ENCODE measurements at places on chromosomes 16 and 17.

GRCh38 chr16:50209546-50210265 is 56.6 kb downstream of the TENT4B start:
- DNase-seq, result no peak

- peak; percentile 55 for DNase-seq
Measured at GRCh38 chr17:17729620-17730249, 48.5 kb downstream of the RAI1 start.

DNA sequence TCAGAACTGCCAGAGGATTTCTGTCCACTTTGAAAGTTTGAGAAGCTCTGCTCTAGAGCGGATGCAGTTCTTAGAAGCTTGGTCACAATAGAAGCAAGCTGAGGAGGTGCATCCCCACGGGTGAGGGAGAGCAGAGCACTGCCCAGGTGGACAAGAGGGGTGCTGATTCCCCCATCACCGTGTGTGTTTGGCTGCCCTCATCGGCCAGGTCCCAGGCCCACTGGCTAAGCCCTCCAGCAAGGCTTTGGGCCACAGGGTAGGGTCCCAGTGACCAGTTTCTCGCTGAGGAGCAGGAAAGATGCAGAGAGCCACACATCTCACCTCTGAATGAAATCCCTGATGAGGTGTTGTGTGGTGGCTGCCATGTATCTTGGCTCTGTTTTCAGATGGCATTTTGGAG is 26.9 kb downstream of the NMT1 start:
- no peak for DNase-seq

DNA sequence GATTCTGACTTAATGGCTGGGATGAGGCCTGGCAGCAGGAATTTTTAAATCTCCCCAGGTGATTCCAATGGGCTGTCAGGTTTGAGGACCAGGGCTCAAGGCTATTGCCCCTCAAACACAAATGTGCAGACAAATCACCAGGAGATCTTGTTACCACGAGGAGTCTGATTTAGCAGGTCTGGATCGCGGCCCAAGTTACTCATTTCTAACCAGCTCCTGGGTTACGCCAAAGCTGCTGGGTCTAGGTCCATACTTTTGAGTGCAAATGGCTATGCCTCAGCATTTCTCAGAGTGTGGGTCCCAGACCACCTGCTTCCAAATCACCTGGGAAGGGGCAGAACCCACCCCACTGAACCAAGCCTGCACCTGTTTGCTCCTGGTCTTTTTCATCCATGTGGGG is 33.1 kb downstream of the CNGB1 start:
- DNase-seq, result no peak

DNA sequence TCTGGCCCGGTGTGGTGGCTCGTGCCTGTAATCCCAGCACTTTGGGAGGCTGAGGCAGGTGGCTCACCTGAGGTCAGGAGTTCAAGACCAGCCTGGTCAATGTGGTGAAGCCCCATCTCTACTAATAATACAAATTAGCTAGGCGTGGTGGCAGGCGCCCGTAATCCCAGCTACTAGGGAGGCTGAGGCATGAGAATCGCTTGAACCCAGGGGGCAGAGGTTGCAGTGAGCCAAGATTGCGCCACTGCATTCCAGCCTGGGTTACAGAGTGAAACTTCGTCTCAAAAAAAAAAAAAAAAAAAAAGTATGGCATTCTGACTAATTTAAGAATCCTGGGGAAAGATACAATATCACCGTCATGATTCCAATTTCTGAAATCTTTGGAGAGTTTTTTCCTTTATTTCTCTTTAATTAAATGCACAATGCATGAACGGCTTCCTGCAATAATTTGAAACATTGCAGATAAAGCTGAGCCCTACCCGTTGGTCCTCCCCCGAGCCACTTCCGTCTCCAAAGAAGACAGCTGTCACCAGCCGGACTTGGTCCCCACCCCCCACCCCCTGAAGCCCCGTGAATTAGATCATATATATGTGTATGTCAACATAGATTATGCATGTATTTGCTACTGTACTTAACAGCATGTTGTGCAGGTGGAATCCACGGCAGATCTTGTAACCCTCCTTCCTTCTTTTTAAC is 142.6 kb upstream of the PLCG2 start:
- no peak for DNase-seq

DNA sequence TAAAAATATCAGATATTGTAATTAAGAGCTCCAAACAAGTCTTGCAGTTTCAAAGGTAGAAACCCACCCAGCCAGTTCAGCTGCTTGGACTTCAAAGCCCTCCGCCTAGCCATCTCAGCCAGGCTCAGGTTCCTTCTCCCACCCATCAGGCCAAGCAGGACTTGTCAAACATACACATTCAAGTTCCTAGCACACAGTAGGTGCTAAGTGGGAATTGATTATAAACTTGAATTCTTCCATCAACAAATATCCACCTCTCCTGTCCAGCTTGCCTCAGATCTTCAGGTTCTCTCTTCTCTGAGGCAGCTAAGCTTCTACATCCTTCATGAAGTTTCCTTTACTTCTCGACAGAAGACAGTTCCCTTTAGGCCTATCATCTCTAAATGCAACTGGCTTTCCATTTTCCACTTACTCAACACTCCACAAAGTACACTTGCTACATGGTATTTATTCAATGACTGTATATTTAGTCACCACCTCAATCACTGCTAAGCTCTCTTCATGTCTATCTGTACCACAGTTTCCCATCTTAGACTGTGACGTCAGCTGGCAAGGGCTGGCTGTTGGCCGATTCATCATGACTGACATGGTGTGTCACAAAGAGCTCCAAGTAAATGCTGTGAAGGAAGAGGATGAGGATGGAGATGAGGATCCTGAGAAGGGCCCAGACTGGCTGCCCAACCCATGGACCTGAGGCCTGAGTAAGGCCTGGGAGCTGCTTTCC is 13.3 kb upstream of the COG7 start:
- no peak for DNase-seq

- DNase-seq, result no peak
Measured at GRCh38 chr16:53829186-53829747, 125.3 kb downstream of the FTO start.

All from activated CD4-positive, alpha-beta T cell treated with anti-CD3 and anti-CD28 coated beads, Interleukin-2, Interleukin-4, amounts not matched to agents 100 ng/mL and 50 ng/mL, durations not matched to agents 16 hours and 8 hours (primary cell).